ENCODE measurements at places on chromosomes 16 and 17.

GRCh38 chr17:58329810-58330537 is 1.4 kb upstream of the TSPOAP1 start:
- DNase-seq, result no peak

- DNase-seq, result no peak
Measured at GRCh38 chr17:74435775-74436359, 4.0 kb downstream of the GPRC5C start.

DNA sequence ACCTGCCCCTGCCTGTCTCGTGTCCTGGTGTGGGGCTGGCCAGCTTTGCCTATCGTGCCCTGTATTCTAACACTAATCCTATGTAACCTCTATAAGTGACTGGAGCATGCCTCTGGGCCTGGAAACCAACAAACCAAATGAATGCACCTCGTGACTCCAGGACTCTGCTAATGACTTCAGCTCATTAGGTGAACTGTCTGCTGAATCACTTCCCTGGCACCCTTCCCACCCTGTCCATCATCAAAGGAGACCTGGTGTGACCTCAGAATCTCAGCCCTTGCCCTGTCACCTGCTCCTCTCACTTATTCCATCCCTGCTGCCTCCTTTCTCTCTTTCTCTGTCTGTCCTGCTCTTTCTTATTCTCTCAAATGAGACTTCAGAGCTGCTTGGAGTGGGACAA is 322.4 kb downstream of the CBLN1 start:
- DNase-seq, result no peak

GRCh38 chr16:17241264-17241835 is 229.4 kb downstream of the XYLT1 start:
- DNase-seq, result no peak

DNA sequence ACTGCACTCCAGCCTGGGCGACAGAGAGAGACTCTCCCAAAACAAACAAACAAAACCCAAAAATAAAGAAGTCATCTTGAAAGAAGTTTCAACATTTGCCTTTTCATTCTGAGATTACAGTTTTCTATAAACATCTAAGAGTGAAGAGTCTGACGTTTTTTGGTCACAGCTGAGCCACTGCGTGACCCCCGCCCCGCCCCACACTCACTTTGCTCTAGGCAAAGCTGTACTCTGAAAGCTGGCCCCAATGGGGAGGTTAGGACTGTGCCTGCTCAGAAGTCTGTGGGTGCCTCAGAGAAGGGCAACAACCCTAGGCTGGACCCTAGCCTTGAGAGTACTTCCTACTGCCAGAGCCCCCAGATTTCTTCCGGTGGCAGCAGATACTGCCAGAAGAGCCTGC is 19.3 kb downstream of the CYB5D2 start:
- no peak for DNase-seq

DNA sequence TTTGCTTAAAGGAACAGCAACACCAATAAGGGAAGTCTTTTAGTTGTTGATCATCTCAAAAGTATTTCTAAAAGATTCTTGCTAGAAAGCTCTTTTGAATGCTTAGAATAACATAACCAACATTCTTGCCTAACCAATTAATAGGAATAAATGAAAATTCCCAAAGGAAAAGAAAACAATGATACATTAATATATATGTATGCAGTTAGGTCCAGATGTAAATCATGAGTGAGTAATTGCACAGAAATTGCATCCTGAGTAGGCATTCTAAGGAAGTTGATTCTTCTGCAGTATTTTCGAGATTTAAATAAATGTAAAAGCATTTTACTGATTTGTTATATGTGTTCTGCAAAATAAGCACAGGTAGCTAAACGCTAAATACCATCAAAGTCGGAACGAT is 22.1 kb downstream of the COX10 start:
- DNase-seq, result no peak

GRCh38 chr17:1793447-1793806 is 31.6 kb downstream of the SERPINF1 start:
- DNase-seq, result no peak

GRCh38 chr16:13982451-13982850 is 62.5 kb downstream of the ERCC4 start:
- DNase-seq, result no peak

DNA sequence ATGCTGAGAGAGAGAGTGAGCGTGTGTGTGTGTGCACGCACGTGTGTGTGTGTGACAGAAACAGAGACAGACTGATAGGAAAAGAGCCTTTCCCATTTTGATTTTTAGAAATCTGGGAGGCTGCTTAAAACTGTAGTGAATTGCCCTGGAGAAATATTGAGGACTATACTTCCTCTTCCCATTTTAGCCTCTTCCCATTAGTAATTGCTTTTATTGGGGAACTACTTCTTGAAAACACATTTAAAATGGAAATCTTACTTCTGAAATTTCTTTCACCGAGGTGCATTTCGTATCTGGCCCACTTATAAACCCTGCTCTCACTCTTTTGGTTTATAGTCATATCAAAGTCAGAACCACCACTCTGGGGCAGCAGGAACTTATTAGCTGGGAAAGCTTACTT is 47.1 kb downstream of the NUP93 start:
- no peak for DNase-seq

DNA sequence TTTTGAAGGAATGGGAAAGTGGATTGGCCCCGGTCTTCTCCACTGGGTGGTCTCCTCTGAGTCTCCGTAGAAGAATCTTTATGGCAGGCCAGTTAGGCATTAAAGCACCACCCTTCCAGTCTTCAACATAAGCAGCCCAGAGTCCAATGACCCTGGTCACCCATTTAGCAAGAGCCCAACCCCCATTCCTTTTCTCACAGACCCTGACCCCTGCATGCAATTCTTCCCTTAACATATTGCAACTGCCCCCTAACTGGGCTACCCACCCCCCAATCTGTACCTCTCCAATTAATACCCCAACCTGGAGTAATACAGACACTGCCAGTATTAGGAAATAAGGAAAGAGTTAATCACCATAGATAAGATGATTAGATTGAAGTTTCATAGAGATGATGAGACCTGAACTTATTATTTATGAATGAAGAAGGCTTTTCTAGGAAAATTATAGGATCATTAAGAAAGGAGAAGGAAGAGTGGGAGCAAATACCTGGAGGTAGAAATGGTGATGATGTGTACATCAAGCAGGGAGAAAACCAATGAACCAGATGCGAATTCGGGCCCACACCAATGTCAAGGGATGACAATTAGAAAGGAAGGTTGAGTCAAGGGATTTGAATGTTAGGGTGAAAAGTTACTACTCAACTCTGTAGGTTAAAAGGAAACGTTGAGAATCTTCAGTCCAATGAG is 2.4 kb downstream of the CCL2 start:
- DNase-seq, result no peak

- DNase-seq, result no peak
Measured at GRCh38 chr17:1872976-1873375, 43.2 kb downstream of the RPA1 start.

GRCh38 chr17:3835410-3836229 is 10.4 kb downstream of the NCBP3 start:
- DNase-seq, result no peak

DNA sequence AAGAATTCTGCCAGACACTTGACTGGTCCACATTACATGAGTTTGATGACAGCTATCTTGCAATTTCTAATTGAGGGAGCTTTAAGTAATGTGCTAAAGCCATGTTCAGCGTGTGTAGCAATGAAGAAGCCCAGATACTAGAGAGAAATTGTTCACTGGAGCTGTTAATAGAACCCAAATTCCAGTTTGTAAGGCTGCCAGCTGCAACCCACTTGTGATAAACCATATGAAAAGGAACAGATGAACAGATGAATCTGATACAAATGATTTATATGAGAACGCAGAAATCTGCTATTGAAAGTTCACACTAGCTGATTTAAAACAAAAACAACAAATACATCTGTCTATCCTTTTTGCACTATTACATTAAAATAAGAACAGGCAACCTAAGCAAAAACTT is 6.2 kb downstream of the NACA2 start:
- DNase-seq, result no peak

DNA sequence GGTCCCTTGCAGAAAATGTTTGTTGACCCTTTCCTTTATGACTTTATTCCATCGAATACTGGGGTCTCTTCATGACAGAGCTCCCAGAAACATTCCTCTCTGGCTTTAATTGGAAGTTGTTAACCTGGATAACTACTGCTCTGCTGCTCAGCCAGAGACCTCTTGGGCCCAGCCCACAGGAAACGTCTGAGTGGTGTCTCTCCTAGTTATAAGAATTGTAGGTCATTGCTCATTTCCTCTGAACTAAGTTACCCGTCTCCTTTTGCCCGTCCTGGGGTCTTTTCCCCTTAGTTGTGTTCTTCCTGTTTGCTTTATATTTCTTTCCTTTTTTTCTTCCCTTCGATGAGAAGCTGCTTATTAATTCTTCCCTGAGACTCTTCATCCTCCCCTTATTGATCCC is 9.0 kb downstream of the MAP2K6 start:
- no peak for DNase-seq

DNA sequence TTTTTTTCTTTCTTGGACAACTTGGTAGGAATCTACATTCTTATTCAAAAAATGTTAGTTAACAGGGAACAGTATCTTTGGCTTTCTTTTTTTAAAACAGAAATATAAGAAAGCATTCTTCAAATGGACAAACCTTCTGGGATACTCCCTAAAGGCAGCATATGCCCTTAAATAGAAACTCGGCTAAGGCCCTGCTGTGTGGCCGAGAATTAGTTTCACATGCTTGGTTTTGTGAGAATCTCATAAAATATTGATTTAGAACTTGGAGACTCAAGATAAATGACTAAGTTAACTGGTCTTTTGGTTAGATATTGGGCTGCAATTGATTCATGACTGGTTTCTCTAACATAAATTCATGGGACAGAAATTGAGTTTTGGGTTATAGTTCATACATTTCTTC is 359.9 kb upstream of the XYLT1 start:
- no peak for DNase-seq

DNA sequence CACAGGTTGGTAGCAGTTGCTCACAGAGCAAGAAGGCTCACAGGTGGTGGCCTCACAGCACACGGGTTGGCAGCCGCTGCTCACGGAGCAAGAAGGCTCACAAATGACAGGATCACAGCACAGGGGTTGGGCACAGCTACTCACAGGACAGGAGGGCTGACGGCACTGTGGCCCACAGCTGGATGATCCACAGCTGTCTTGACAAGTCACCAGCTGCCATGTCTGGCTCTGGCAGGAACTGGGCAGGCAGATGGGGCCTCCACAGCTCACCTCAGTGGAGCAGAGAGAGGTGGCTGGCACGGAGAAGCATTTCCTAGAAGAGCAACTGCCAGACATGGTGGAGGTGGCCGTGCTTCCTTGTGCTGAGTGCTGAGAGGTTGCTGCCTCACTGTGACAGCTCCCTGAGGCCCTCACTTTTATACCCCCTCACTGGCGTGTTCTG is at the start of gene KRTAP16-1:
KRTAP16-1 (minus strand) TSS at position 392 of the 442 bp plus-strand sequence; CDS start at position 336, 56 bp downstream.
- DNase-seq, result no peak

GRCh38 chr17:35210741-35211140 is 16.5 kb upstream of the SLC35G3 start:
- DNase-seq, result no peak

GRCh38 chr17:78517421-78517820 is 59.8 kb downstream of the DNAH17 start:
- DNase-seq, result no peak

GRCh38 chr17:2040942-2041560 is 771 bp upstream of the OVCA2 start:
- no peak for DNase-seq

GRCh38 chr17:77749989-77750388 is 208.5 kb upstream of the TNRC6C start:
- peak; percentile 1 for DNase-seq

GRCh38 chr17:67520916-67521774 is 144.1 kb downstream of the PITPNC1 start:
- DNase-seq, result no peak

DNA sequence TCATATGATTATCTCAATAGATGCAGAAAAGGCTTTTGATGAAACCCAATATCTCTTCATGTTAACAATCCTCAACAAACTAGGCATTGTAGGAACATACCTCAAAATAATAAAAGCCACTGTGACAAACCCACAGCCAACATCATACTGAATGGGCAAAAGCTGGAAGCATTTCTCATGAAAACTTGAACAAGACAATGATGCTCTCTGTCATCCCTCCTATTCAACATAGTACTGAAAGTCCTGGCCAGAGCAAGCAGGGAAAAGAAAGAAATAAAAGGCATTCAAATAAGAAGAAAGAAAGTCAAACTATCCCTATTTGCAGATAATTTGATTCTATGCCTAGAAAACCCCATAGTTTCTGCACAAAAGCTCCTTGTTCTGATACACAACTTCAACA is 999.2 kb upstream of the GOT2 start:
- no peak for DNase-seq
